IPS-NIHi11 (cell line): ENCODE measurements at places on chromosomes 4 and X.
A peak's percentile ranks its signal among the peaks of the same experiment; 100 is the strongest.

DNA sequence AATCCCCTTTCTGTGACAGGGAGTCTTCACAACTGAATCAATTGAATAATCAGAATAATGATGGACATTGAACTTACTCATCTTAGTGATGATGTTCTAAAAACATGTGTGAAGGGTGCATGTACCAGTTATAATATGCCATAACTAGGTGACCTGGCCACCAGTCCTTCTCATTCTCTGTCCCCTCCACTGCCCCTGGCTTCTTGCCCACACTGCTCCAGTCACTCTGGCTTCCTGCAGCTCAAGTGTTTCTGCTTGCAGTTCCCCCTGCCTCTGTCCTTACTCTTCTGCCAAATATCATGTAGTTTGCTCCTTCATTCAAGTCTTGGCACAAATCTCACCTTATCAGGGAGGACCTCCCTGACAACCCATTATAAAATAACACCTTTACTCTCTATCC lies 168.1 kb upstream of the SLC7A11 start:
- DNase-seq: no peak

- DNase-seq: peak; percentile 23
These were observed 516.6 kb downstream of the PPARGC1A start for GRCh38 chr4:23373261-23373660.

GRCh38 chr4:53656421-53656981 lies 65.2 kb upstream of the LNX1 start:
- DNase-seq: no peak

GRCh38 chr4:150547154-150547838 lies 34.7 kb upstream of the MAB21L2 start:
- DNase-seq: peak; percentile 9

- no peak for DNase-seq
These were observed 93.1 kb downstream of the PCDH19 start for GRCh38 chrX:100316987-100317386.

DNA sequence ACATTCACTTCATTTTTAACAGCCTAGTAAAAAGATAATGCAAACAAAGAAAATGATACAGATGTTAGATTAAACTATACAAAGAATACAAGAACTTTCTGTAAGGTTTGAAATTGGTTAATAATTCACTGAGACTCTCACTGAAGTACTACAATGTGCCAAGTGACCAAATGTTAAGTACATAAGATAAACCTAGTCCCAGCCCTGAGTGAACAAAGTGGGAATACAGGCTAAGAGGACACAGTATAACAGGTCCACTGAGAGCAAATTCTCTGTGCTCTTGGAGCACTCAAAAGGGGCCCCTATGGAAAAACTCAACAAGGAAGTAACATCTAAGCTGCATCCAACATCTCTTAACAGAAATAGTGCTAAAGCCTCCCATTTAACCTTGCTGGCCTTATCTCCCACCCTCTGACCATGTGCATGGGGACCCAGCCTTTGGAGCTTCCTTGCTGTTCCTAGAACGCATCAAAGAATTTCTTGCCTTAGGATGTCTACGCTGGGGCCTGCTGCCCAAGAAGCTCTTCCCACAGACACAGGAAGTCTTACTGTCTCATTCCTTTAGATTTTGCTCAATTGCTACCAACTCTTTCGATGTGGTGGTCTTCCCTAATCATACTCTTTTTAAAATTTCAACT lies 113.4 kb downstream of the ZAR1 start:
- DNase-seq: no peak

GRCh38 chrX:153828723-153829548 lies 1.4 kb downstream of the PDZD4 start:
- DNase-seq: no peak

- DNase-seq: no peak
These were observed 10.5 kb upstream of the DHX15 start for GRCh38 chr4:24594887-24595286.

- DNase-seq: no peak
These were observed 18.3 kb upstream of the MSL3 start for GRCh38 chrX:11739776-11740175.

DNA sequence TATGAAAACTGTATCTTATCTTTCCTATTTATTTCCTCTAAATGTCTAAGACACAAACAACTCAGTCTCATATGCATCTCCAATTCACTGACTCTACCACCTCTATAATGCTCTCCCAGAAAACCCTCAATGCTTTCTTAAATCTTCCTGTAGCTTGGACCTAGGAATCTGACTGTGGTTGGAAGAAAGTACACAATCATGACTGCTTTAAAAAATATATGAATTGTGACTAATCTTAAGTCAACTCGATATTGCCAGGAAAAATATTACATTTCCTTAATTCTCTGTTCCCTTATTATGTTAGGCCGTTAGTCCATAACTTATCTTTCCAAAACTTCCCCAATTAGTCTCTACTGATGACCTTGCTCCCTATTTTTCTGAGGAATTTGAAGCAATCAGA lies 87.0 kb downstream of the SPCS3 start:
- no peak for DNase-seq

- no peak for DNase-seq
These were observed 569.4 kb downstream of the TRAM1L1 start for GRCh38 chr4:116515959-116516358.

DNA sequence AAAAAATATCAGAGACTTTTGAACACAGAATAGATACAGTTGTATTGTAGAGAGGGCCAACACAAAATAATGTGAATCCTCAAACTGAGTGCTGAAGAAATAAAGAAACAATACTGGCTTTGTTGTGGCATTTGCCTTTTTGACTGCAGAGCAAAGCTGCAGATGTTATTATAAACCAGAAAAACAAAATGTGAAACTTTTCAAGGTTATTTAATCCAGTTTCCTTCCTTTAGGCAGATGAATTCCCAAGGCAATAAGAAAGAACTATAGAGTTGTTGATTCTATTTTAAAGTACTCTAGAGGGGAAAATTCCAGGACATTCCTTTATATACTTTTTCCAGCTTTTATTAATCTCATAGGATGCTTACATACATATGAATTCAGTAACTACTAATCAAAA lies 186.8 kb downstream of the NDST4 start:
- DNase-seq: no peak

- DNase-seq: peak; percentile 69
These were observed at the start of gene EPHA5 for GRCh38 chr4:65670331-65671031. TSS of gene EPHA5 (minus strand) at chr4:65670489. CDS start at chr4:65669742, 747 bp downstream.

GRCh38 chrX:24859211-24859841 lies 156.4 kb downstream of the ARX start:
- DNase-seq: no peak

GRCh38 chr4:14652522-14652921 lies 349.8 kb upstream of the CPEB2 start:
- no peak for DNase-seq

GRCh38 chrX:106201502-106202178 lies 33.5 kb downstream of the PWWP3B start:
- peak; percentile 26 for DNase-seq

DNA sequence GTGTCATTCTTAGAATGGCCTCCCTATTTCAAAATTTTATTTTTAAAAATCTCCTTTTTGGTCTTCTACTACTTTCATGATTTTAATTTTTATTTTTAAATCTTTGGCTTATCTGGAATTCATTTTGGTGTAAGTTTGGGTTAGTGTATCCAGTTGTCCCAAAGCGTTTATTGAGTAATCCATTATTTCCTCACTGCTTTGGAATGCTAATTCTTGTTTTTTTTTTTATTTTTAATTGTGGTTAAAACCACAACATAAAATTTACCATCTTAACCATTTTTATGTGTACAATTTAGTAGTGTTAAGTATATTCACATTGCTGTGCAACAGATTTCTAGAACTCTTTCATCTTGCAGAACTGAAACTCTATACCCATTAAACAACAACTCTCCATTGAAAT lies 8.7 kb downstream of the CITED1 start:
- no peak for DNase-seq

- no peak for DNase-seq
These were observed 56.3 kb downstream of the MSN start for GRCh38 chrX:65723706-65724105.

DNA sequence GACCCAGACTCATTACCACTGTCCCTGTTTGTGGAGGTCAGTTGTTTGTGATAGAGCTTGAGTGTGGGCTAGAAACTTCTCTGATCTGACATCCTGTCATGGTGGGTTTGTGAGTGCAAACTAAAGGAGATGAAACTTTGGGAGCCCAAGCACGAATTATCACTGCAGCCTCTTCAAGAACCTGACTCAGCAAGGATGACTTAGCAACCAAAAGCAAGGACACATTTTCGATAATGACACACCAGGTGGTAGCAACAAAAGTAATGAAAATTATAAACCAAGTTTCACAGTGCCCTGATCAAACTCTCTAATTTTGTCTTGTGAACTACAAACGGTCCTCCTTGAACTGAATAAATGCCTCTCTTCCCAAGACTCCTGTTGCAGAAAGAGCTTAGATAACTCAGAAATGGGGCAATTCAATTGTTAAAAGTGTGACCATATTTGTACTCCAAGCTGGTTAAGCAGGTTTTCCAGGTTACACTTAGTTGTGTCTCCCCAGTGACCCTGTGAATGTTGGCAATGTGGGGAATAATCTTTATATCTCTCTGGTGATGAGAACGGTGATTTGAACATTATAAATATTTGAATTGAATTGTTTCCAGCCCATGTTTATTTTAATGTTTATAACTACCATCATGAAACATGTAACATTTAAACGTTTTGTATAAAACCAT lies 52.6 kb upstream of the ATP8A1 start:
- DNase-seq: no peak

GRCh38 chr4:140346136-140346535 lies 27.3 kb upstream of the SCOC start:
- no peak for DNase-seq

DNA sequence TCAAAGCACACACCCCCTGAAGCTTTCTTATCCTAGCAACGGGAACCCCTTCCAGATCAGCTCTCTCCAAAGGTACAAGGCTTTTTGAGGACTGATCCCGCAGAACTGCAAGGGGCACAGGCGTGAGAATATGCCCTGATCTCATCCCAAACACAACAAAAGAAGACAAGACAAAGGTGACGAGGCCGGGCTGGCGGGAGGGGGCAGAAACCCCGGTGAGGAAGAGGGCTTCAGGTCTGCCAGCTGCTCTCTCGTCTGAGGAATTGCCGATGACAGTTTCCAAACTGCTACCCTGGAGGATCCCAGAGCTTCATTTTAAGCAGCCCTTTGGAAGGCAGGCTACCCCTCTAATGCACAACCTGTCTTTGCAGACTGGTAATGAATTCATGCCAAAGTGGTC lies 3.4 kb downstream of the HCFC1 start:
- DNase-seq: no peak

- no peak for DNase-seq
These were observed 1467.2 kb downstream of the RPA4 start for GRCh38 chrX:98350940-98351339.

GRCh38 chrX:37812110-37812509 lies 32.3 kb downstream of the CYBB start:
- DNase-seq: no peak

GRCh38 chr4:172515266-172515879 lies 653.2 kb upstream of the GALNT7 start:
- DNase-seq: peak; percentile 37

- no peak for DNase-seq
These were observed 4.9 kb downstream of the ENPEP start for GRCh38 chr4:110480746-110481271.

GRCh38 chr4:22094217-22094616 lies 145.6 kb upstream of the KCNIP4 start:
- no peak for DNase-seq

DNA sequence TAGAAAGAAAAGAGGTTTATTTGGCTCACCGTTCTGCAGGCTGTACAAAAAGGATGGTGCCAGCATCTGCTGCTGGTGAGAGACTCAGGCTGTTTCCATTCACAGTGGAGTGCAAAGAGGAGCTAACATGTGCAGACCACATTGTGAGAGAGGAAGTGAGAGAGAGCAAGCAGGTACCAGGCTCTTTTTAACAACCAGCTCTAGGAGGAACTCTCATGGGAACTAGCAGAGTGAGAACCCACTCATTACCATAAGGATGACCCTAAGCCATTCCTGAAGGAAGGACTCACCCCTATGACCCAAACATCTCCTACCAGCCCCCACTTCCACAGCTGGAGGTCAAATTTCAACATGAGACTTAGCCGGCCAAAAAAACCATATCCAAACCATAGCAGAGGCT lies 158.6 kb upstream of the ADGRL3 start:
- no peak for DNase-seq

DNA sequence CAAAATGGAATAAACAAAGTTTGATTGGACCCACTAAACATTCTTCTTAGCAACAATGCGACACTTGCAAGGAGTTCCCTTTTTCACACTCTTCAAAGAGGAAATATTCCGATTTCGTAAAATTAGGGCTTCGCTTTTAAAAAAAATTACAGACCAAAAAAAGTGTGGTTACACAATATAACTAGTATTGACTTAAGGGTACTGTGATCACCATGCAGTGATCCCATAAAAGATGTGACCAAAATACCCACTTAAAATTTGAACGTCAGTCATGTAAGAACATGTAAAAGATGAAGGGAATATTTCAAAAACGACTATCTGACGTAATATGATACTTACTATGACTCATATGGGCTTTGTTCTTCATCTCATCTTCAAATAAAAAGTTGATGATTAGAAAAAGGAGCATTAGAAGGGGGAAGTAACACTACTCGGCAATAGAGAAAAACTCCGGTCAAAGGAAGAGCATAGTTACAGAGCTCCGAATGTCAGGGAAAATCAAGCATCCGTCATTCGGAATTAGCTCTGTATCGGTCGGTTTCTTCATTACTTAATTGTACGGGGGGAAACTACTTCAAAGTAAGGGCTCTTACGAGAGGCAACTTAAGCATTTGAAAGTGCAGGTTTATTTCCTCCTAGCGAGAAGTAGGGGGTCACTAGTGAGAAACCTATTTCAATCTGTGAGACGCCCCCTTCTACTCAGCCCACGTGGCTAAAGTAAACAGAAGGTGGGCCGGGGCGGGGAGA lies 1.3 kb upstream of the TET2 start:
- DNase-seq: no peak
